ENCODE measurements at places on chromosomes 2 and 18. TPM values are rescaled to one million over a fixed set of nuclear protein-coding genes. Genes with fewer than 3 reads are reported as not detected.

Gene VWA3B
- not detected for total RNA-seq

Gene RND3
- total RNA-seq: 4.9 TPM

Gene RFX8
- total RNA-seq: not detected

Gene UGT1A3
- total RNA-seq: not detected

Gene G6PC2
- total RNA-seq: 21.3 TPM

Gene DNAJB2
- total RNA-seq: 68.0 TPM

DNA sequence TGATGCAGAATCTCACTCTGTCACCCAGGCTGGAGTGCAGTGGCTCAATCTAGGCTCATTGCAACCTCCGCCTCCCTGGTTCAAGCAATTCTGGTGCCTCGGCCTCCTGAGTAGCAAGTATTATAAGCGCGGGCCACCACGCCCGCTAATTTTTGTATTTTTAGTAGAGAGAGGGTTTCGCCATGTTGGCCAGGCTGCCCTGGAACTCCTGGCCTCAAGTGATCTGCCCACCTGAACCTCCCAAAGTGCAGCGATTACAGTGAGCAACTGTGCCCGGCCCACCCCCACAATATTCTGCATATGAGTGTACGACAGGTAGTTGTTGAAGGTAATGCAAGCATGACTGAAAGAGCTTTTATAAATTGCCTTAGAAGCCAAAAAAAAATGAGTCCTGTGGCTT is 1.2 kb downstream of the WDR75 start:
- DNase-seq: no peak

GRCh38 chr2:71880846-71881610 is 266.6 kb downstream of the CYP26B1 start:
- no peak for DNase-seq

DNA sequence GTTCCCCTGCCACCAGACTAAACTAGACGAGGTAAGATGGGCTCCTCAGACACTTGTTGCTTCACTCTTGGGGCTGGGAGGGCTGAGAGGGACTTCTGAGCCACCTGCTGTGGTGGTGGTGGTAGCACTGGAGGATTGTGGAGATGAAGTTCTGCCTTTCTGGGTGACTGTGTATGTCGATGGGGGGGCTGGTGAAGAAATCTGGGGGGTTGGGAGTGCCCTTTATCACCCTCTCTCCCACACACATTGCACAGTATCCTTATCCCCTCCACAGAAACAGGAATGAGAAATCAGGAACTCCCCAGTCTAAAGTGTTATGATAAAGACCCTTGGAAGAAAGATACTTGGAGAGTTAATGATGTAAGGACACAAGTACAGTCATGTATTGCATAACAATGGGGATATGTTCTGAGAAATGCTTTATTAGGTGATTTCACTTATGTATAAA is 38.5 kb downstream of the HK2 start:
- no peak for DNase-seq

- no peak for DNase-seq
Measured at GRCh38 chr18:68298330-68298729, 416.6 kb downstream of the TMX3 start.

DNA sequence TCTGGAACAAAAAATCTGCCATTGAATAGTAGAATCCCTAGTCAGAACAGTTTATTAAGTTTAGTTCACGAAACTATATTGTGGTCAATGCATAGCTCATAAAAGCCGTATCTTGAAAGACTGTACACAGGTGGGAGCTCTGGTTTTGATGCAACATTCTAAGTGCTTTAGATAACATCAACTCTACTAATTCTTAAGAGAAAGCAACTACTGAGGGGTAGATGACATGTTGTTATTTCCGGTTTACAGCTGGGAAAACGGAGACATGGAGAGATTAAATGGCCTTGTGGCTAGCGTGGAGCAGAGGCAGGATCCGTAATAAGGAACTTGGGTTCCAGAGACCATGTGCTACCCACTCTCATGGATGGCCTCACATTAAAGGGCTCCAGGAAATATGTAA is 4.2 kb upstream of the ITGA6 start:
- no peak for DNase-seq

GRCh38 chr2:196500686-196501431 is 138.7 kb upstream of the CCDC150 start:
- no peak for DNase-seq

- DNase-seq: no peak
Measured at GRCh38 chr2:120230515-120231471, 7.6 kb upstream of the TMEM185B start.
